ENCODE measurements at places on chromosomes 5 and 9. TPM values are rescaled to one million over a fixed set of nuclear protein-coding genes. Genes with fewer than 3 reads are reported as not detected.

ENTPD8 gene
- total RNA-seq: not detected

GAS1 gene
- total RNA-seq: 37.4 TPM

TUT7 gene
- 47.7 TPM for total RNA-seq

SLC4A9 gene
- not detected for total RNA-seq

G3BP1 gene
- total RNA-seq: 151 TPM

NRG2 gene
- 0.73 TPM for total RNA-seq

ELL2 gene
- total RNA-seq: 118 TPM

PLPP7 gene
- total RNA-seq: 9.3 TPM

FAT2 gene
- total RNA-seq: 0.58 TPM

GADD45G gene
- total RNA-seq: not detected

AQP7 gene
- 0.99 TPM for total RNA-seq

CD180 gene
- total RNA-seq: under 0.01 TPM

SLC34A3 gene
- total RNA-seq: under 0.01 TPM

ICE1 gene
- total RNA-seq: 26.0 TPM

LCN15 gene
- total RNA-seq: not detected

PTPN3 gene
- total RNA-seq: under 0.01 TPM

PCSK1 gene
- total RNA-seq: 0.15 TPM

GMCL2 gene
- total RNA-seq: not detected

SPINK6 gene
- total RNA-seq: not detected

TSSK1B gene
- 0.15 TPM for total RNA-seq

CDH12 gene
- not detected for total RNA-seq

LCNL1 gene
- total RNA-seq: 3.1 TPM

CATSPER3 gene
- total RNA-seq: 0.17 TPM

RHOBTB3 gene
- 172 TPM for total RNA-seq

ANKRD33B gene
- 25.0 TPM for total RNA-seq

MCIDAS gene
- not detected for total RNA-seq

KCNV2 gene
- not detected for total RNA-seq

TMEM232 gene
- total RNA-seq: 7.6 TPM

FOXD4L6 gene
- total RNA-seq: not detected

ANKRD31 gene
- total RNA-seq: under 0.01 TPM

CCDC152 gene
- 5.8 TPM for total RNA-seq

BHMT gene
- 0.15 TPM for total RNA-seq

PTGS1 gene
- total RNA-seq: 67.8 TPM

TAF11L10 gene
- not detected for total RNA-seq

TNFAIP8 gene
- 49.6 TPM for total RNA-seq

NMUR2 gene
- not detected for total RNA-seq

GFI1B gene
- not detected for total RNA-seq

SPATA31A3 gene
- total RNA-seq: not detected

LURAP1L gene
- total RNA-seq: 63.7 TPM

RUSC2 gene
- total RNA-seq: 17.5 TPM

IARS1 gene
- total RNA-seq: 319 TPM

KCNMB1 gene
- total RNA-seq: not detected

RAD17 gene
- total RNA-seq: 26.3 TPM

All from smooth muscle cell of trachea (primary cell).